ENCODE measurements at places on chromosomes 16 and 17.

GRCh38 chr17:48704361-48705248 is 17.7 kb downstream of the PRAC1 start:
- DNase-seq: no peak

GRCh38 chr17:4502466-4503154 is 3.9 kb downstream of the SPNS2 start:
- no peak for DNase-seq

DNA sequence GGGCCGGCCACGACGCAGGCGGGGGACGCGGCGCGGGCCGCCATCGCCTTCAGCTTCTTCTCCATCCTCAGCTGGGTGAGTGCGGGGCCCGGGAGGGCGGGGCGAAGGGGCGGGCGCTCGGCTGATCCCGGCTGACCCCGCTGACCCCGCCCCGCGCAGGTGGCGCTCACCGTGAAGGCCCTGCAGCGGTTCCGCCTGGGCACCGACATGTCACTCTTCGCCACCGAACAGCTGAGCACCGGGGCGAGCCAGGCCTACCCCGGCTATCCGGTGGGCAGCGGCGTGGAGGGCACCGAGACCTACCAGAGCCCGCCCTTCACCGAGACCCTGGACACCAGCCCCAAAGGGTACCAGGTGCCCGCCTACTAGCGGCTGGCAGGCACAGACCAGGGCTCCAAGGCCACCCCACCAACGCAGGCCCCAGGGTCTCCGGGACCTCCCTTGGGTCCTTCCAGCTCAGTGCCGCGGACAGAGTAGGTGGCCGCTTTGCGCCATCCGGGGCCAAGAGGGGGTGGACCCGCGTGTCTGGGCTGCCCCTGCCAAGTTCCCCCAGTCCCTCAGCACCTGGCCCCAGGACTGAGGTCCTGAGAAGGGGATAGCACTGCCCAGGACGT is 3.0 kb downstream of the SYNGR3 start:
- no peak for DNase-seq

- no peak for DNase-seq
Observed at GRCh38 chr16:84302111-84302954, 7.7 kb downstream of the WFDC1 start.

DNA sequence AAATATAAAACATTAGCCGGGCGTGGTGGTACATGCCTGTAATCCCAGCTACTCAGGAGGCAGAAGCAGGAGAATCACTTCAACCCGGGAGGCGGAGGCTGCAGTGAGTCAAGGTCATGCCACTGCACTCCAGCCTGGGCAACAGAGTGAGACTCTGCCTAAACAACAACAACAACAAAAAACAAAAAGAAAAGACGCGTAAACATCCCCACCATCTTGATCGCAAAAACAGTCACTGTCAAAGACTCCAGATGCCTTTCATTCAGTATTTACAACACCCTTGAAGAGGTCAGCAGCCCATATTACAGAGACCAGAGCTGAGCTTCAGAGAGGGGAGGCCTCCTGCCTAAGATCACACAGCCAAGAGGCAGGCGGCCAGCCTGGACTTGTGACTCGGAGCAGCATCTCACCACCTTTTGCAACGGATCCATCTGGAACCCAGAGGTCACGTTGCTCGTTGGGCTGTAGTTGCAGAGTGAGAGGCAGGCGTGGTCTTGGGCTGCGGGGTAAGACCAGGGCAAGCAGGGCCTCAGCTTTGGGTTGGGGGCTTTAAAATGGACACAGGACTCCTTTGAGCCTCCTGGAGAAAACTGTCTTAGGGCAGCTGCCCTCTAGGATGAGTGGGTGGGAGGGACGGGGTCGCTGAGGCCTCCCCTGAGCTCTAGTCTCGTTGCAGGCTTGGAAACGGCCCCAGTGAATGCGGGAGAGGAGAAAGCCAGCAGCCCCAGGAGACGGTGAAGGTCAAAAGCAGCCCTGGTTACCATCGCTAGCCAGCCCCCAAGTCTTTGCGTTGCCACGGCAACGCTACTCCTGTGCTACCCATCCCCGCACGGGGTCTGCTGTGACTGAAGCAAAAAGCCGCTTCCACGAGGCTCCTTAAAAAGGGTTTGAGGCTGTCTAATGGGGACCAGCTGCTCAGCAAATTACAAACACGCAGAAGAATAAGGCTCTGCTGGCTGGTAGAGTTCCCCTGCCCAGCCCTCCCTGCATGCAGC is 26.1 kb downstream of the LGALS3BP start:
- DNase-seq: no peak

- peak; percentile 77 for DNase-seq
Observed at GRCh38 chr17:50425682-50426471, at the start of gene ACSF2. ACSF2 (plus strand) TSS chr17:50426218; CDS start chr17:50426262, 44 bp downstream.

GRCh38 chr16:86898386-86898785 is 320.0 kb downstream of the FOXL1 start:
- no peak for DNase-seq

DNA sequence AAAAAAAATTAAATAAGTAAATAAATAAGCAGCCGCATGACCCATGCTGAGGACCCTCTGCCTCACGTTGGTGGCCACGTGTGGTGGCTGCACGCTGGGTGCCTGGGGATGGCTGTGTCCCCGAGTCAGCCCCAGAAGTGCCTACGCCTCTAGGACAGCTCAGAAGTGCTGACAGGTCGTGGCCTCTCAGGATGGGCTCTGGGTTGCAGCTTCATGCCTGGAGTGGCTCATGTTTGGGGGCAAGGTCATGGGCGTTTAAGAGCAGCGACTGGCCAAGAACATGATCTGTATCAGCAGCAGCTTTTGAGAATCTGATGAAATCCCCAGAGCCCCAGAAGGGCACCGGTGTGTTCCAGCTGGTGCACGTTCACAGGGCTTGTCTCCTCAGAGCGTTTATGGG is 26.8 kb upstream of the CAPN15 start:
- no peak for DNase-seq

- DNase-seq: peak; percentile 72
Observed at GRCh38 chr16:31265329-31266245, 5.8 kb downstream of the ITGAM start.

DNA sequence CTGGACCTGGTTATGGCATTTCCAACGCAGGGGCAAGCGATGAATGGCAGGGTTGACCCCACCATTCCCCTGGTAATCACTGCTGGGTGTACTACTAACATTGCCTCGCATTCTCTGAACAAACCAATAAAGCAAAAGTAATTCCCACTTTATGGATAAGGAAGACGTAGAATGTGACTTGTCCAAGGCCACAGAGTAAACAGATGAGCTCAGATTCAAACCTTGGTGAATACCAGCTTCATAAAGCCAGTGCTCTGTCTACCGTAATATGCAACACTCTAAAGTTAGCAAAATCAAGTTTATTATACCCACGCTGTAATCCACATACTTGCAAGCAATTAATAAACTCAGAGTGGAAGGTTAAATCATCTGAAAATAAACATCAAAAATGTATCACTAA is 59.6 kb downstream of the ANKFY1 start:
- DNase-seq: no peak

Data from ELR (cell line).